HCEC 1CT (cell line): ENCODE measurements at places on chromosomes 6 and 20.

DNA sequence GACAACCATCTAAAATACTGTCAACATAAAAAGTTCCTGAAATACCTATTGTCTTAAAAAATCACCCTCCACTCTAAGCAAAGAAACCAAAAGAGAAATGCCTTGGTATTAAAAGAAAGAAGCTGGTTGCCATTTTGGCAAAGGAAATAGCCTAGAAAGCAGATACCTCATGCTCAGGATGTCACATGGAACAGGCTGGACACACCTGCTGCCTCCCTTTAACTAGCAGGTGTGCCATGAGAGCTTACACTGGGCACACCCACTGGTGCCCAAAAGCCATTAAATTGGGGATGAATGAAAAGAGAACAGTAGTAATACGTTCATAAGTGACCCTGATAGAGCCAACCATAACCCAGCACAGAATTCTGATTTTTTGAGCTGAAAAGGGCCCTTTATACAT lies 1.5 kb downstream of the SLC23A2 start:
- no peak for DNase-seq

- no peak for DNase-seq
Measured at GRCh38 chr6:155116571-155116910, 121.4 kb downstream of the TIAM2 start.

GRCh38 chr6:24876499-24877465 lies 59.0 kb downstream of the RIPOR2 start:
- no peak for DNase-seq

DNA sequence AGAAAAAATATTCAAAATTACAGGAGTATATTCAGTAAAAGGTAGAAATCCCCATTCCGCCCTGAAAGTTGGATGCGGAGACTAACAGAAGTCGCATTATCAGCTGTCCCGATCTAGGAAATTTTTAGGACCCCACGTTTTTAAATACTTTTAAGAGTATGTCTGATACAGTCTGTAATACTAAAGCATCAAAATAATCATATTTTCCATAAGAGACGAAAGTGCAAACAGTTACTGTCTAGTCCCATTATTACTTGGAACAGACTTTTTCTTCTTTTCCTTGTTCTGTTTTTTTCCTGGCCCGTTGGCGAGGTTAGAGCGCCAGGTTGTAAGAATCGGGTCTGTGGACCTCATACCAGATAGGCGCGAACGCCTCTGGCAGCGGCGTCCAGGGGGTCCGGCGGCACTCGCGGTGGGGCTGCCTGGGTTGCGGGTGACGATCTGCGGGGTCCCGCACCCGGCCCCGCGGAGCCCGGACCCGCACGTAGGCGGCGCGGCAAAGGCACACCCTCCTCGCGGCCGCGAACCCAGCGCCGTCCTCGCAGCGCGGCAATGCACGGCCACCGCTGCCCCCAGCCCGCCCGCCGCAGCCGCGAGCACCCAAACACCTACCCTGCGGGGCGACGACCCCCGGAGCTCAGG lies 460 bp downstream of the PLAGL1 start:
- DNase-seq: no peak

- DNase-seq: no peak
Measured at GRCh38 chr20:56412949-56413348, 889 bp downstream of the CASS4 start.

DNA sequence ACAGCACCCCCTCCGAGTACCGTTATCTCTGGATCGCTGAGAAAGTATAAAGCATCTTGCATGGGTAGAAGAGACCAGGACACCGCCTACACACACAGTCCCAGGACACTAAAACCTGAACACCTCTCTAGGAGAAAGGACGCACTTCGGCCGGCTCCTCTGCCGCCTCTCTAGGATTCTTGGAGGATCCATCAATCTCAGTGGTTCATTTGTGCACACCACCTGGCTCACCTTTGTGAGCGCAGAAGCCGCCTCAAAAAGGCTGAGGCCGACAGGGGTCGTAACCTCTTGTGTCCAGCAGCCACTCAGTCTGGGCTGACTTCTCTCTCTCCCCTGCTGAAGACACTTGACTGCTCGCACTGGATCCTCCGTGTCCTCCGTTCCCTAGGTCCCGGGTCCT lies 13.5 kb downstream of the ZSCAN23 start:
- DNase-seq: no peak

- no peak for DNase-seq
Measured at GRCh38 chr20:3067139-3068014, 4.0 kb upstream of the OXT start.

- no peak for DNase-seq
Measured at GRCh38 chr6:156189714-156190113, 587.5 kb upstream of the ARID1B start.

DNA sequence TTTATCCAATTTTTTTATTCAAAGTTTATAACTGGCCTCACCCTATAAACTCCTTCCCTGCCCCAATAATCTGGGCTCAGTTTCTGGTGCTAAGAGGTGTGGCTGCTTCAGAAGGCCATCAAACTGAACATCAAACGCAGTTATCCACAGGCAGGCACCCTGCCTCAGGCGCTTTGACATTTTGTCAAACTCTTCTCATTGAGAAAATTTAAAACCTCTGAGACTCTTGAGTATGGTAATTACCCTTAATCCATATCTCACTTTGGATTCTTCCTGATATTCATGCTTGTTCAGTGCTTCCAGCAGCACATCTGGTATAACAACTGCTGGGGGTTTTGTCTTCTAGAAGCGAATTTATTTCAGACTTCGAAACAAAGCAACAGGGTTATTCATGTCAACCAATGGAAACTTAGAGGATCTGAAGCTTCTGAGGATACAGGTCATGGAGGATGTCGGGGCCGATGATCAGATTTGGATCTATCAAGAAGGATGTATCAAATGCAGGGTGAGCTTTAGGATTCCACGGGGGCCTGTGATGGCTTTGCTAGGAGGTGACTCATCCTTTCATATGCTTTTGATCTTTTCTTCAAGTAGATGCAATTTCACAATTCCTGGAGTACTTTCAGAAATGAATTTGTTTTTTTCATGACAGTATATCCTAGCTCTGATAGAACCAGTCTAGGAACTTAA lies 68.2 kb downstream of the RTN4IP1 start:
- peak; percentile 83 for DNase-seq

DNA sequence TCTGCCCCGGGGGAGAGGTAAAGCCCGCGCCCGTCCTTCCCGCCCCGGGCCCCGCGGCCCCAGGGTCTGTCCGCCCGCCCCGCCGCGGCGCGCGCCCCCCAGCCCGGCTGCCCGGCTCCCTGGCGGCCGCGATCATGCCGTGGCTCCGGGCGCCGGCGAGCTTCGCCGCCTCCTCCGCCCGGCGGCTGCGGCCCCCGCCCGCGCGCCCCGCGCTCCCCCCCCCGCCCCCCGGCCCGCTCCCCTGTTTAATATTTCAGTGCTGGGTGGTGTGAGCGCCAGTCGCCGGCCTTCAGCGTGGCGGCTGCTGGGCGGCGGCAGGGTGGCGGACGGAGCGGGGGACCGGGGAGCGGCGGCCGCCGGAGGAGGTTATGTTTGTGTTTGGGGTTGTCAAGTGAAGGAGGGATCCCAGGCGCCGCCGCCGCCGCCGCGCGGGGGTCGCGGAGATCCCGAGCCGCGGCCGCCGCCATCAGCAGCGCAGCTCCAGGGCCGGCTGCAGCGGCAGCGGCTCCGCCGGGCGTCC lies at the start of gene HIVEP1:
HIVEP1 (plus strand) TSS at position 275 of the 520 bp plus-strand sequence. CDS start 3,317 bp downstream, outside the sequence.
- peak; percentile 6 for DNase-seq

GRCh38 chr6:30942338-30943060 lies 1.7 kb downstream of the MUCL3 start:
- DNase-seq: peak; percentile 86

DNA sequence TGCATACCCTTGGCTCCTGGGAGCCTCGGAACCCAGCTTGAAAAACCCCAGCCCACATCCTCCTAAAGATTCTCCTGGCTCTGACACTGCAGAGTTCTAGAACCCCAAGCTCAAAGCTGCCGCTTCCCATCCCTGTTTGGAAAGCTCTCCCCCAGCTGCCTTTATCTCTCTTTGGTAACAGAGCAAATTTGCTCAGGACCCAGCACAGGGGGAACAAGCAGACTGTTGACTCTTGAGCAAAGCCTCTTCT lies 38.9 kb downstream of the HNF4A start:
- no peak for DNase-seq

DNA sequence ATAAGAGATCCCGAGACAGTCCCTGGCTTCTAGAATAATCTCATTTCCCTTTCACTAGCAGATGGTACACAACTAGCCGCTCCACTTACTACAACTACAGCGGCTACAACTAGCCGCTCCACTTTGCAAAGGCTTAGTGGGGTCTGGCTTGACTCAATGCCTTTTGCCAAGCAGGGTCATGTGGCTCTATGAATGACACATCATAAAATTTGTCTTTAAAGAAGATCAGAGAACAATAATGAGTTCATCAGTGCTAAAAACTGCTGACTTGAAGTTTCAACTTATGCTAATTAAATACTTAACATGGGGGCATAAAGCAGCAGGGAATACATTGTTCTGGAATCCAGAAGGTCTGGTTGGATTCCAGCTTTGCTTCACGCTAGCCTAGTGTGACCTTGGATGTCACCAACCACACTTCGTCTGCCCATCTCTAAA lies 2.0 kb upstream of the MICAL1 start:
- DNase-seq: no peak

DNA sequence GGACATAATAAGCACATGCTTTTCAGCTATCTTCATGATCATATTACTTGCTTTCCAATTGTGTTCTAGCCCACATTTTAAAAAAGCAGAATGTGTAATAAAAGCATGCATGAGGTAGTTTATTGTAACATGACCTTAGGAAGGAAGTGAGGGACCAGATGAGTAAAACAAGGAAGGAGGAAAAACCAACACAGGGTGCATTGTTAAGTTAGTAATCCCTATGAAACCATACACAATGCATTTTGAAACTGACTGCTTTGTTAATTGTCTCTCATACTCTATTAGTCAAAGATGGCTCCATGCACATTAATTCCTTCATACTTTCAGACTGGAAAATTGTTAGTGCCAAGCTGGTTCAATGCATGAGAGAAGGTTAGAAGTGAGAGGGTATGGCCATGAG lies 37.7 kb upstream of the CENPW start:
- DNase-seq: no peak

GRCh38 chr6:38306931-38307330 lies 332.8 kb downstream of the BTBD9 start:
- DNase-seq: no peak

DNA sequence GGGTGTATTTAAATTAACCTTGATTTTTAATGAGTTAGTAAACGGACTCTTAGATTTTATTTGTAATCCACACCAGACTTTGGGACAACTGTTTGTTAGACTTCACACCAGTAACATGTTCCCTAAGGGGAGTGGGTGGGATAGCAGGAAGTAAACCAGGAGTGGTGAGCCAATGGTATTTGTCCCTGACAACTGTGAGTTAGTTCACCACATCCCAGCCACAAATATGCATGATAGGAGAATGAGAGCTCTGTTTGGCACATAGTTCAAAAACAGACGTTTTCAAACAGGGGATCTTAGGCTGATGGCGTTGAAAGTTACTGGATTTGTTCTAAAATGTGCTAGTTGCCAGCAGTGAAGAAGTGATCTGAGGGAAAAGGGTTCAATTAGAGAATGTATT lies 18.7 kb upstream of the COL10A1 start:
- peak; percentile 79 for DNase-seq

DNA sequence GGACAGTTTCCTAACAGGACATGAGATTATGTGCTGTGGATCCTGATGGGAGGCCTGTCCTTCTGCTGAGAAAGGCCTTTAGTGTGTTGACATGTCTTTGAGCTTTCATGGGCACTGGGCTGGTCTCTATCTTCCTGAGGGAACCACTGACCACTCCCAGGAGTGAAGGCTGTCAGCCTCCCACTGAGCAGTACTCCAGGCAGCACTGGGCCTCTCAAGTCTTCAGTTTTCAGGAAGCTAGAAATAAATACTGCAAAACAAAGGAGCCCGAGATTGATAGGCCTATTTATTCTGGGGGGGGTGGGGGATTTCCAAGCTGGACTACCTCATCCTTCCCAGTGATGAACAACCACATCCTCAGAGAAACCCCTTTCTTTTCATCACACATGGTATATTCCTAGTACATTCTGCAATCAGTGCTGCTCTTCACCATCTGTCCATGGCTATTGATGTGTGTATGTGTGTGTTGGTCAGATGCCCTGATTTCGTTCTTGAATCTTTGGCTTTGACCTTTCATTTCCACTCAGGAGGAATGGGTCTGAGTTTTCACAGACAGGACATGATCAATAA lies 180.9 kb upstream of the SPTLC3 start:
- DNase-seq: no peak

DNA sequence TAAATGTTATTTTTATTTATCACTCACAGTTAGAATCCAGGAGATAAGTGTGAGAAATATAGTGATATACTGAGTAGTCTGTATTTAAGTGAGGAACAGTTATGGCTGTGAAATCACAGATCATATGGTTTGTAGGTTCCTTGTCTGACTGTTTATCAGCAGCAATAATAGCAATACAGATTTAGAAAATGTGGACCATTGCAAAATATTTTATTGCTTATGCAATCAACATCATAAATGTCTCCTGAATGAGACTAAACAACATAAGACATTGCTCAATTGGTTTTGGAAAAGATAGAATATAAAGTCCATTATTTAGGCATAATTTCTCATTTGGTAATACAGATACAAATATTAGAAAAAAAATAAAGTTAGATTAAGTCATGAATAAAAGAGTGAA lies 43.7 kb downstream of the CCDC170 start:
- no peak for DNase-seq

DNA sequence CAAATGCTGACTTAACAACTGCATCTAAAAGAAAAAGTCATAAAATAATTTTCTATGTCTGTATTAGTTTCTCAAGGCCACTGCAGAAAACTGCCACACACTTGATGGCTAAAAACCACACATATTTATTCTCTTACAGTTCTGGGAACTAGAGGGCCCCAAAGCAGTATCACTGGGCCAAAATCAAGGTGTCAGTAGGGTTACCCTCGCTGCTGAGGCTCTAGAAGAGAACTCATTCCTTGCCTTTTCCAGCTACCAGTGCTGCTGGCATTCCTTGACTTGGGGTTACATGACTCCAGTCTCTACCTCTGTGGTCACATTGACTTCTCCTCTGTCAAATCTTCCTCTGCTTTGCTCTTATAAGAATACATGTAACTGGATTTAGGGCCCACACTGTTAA lies 124.6 kb upstream of the THEMIS start:
- DNase-seq: no peak

DNA sequence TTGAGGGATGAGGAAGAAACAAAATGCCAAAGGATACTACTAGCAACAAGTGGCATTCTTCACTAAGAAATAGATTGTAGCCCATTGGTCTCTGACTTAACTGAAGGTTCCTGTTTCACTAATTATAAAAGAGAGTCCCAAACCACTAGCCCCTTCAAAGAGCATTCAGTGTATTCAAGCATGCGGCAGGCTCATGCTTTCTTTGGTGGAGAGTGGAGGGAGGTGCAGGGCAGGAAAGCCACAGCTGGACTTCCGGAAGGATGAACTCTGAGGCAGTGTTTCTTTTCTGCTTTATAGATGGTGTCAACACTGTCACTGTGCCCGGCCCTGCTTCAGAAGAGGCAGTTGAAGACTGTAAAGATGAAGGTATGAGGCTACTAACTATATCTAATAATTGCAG lies 636.1 kb downstream of the KIF16B start:
- no peak for DNase-seq

- DNase-seq: no peak
Measured at GRCh38 chr6:167745670-167746389, 80.9 kb upstream of the AFDN start.

- DNase-seq: peak; percentile 88
Measured at GRCh38 chr6:147974376-147974775, 368.3 kb upstream of the SASH1 start.
